ENCODE measurements at places on chromosomes 1 and 21.

DNA sequence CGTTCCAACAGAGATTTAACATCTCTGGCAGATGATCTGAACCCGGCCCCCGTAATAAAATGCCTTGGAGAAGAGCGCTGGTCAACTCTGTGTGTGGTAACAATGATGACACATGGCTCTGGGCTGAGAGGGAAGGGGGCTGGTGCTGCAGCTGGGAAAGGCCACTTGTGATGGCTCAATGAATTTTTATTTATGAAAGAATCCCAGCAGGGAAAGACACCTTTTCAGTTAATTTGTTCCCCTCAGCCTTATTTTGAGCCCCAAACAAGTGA is 59.4 kb downstream of the SYT6 start:
- DNase-seq, result peak; percentile 76

DNA sequence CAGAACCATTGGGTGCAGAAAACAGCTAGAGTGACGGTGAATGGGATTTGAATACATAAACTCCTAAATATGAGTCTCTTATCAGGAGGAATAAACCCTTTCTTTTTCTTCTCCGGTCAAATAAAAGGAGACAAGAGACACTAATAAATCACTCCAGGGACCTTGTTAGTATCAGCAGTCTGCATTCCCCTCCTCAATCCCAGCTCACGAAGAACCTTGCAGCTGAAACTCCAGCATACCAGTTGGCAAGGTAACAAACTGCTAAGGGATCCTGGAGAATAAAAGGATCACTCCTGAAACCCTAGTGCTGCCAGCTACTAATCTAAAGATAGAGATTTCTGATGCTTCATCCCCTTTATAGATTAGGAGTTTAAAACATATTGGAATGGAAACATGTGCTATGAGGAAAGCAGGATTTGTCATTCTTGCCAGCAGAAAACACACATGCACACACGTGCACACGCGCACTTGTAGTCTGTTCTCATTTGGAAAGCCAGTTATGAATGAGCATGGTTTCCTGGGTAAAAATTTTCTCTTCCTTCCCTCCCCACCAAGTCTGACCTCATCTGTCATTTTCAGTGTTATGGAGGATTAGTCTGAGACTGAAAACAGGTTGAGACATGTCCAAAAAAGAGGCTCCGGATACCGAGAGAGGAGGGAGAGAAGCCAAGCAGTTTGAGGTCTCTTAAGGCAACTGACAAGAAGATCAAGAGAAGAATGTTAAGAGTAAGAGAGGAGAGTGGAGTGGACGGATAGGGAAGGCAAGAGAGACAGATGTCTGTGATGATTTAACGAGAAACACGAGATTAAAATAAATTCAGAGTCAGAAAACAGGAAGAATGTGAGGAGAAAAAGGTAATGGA is 10.9 kb downstream of the IER5 start:
- peak; percentile 58 for DNase-seq

- DNase-seq, result no peak
Observed at GRCh38 chr1:76106719-76107235, 32.2 kb downstream of the ST6GALNAC3 start.

DNA sequence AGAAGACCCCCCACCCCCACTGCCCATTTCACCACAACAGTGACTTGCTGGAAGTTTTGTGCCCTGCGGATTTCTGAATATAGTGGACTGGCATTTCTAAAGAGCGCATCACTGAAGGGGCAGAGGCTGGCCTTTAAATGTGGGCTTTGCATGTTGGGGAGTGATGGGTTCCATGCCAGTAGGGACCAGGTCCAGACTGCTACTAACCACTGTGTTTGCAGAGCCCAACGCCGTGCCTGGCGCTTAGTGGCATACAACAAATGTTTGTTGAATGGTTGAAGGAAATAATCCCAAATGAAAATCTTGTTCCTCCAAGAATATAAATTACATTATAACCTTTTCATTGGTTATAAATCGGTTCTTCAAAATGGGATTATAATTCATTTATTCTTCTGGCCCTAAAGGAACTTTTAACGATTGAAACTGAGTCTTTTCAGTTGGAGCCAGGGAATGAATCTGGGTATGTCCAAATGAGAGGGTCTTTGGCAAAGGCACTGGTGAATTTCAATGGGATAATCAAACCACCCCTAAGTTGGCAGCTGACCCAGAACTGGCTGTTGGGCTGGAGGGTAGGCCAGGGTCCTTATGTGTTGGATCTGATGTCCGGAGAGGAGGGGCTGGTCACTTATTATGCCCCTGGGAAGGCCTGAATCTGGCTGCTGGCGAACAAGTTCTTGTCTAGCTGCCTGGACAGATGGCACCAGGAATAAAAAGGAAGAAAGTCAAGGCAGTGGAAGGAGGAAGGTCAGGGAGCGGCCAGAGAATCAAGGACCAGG is 13.8 kb upstream of the SDHB start:
- DNase-seq, result no peak

- DNase-seq, result no peak
Observed at GRCh38 chr1:209927466-209927865, 10.6 kb upstream of the SYT14 start.

DNA sequence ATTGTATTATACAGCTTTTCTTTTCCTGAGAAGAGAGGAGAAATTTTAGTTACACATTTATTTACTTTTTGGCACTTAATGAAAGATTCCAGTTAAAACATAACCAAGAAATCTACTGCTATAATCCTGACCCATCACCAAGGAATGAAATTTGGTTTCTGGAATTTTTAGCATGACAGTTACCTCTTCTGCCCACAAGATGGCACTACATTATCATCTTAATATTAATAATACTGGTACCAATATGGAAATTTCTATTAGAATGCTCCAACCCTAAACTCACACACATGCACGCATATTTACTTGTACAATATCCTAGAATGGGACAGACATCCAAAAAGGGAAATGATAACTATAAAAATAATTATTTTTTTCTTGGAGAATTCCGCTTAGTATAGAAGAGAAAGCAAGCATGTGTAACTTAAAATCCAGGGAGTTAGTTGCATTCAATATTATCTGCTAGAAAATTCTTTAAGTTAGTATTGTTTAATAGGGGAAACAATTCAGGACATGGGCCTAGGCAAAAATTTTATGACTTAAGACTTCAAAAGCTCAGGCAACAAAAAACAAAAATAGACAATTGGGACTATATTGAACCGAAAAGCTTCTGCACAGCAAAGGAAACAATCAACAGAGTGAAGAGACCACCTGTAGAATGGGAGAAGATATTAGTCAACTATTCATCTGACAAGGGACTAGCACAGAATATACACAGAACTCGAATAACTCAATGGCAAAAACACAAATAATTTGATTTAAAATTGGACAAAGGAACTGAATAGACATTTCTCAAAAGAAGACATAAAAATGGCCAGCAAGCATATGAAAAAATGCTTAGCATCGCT is 37.4 kb downstream of the MAP3K21 start:
- peak; percentile 47 for DNase-seq

Measured in GM23248 (cell line).